ENCODE measurements at places on chromosomes 1 and 21.

GRCh38 chr1:119720866-119721440, 9.2 kb downstream of the PHGDH start:
- no peak for DNase-seq

DNA sequence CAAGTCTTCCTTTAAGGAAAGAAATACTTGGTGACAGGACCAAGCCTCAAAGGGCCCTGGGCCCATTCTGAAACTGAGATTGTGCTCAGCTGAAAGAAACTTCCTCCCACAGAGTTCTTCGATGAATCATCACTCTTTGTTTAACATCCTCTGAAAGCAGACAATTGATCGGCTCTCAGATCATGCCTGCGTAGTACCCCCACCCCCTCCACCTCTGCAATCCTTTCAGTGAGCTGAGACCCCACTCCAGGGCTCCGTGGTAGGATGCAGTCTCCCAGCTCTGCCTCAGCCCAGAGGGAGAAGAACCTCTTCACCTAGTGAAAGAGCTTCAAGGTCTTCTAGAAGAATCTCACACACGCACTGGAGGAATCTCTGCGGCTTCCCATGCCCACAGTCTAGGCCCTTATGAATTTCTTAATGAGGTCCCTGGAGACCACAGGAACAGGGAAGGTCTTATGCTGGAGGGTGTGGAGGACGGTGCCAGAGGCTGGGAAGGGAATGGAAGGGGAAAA, 104.9 kb upstream of the SOD1 start:
- DNase-seq, result peak; percentile 20

DNA sequence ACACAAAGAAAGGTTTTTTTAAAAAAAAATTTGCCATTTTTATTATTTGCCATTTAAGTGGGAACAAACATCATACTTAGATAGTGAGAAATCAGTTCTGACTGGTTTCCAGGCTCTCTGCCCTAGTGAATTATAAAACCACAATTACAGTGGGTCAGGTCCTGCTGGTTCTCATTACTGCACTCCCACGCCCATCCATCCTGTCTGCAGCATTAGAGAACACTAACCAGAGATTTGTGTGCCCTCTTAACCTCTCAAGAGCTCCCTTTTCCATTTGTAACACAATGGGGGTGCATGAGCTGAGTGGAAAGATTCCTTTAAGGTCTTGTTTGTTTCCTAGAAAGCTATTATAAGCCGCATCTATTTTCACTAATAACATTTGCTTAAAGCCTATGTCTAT, 489.3 kb downstream of the AMY1C start:
- DNase-seq, result no peak

- DNase-seq, result no peak
Observed at GRCh38 chr1:163337631-163338030, 15.9 kb downstream of the NUF2 start.

- DNase-seq, result no peak
Observed at GRCh38 chr1:170032531-170033280, 41.8 kb downstream of the KIFAP3 start.

GRCh38 chr1:187744665-187745064, 915.9 kb downstream of the PLA2G4A start:
- no peak for DNase-seq

DNA sequence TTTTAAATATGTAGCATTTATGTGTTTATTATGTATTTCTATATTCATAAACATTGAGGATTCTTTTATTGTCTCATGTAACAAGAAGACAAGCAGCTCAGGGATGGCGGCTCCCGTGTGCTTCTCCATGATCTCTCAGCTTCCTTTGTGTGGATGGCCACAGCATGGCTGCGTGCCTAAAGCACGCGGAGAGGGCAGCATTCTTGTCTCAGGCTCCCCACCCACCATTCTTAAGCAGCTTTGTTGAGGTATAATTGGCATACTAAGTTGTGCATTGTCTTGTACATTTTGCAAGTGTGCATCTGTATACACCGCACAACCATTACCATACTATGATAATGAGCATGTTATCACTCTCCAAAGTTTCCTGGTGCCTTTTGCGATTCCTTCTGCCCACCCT, 81.6 kb downstream of the CAMTA1 start:
- DNase-seq, result no peak

DNA sequence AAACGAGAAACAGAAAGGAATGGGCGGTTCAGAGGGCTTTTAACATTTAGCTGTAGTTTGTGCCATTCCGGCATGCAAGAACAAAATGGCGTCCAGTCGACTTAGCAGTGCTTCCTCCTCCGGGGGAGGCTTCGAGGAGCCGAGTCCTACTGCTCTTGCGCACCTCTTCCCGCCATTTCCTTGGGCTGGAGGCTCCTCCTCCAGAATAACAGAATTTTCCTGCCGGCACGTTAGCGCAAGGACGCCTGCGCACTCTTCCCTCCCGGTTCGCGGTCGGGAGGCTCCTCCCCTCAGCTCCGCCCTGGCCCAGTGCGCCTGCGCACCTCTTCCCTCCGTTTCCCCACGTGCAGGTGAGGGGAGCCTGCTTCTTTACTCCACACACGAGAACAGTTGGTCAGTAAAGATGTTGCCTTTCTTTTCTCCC, 1.0 kb downstream of the DMRTB1 start:
- DNase-seq, result no peak

GRCh38 chr1:165645654-165646366, 14.8 kb downstream of the MGST3 start:
- no peak for DNase-seq

DNA sequence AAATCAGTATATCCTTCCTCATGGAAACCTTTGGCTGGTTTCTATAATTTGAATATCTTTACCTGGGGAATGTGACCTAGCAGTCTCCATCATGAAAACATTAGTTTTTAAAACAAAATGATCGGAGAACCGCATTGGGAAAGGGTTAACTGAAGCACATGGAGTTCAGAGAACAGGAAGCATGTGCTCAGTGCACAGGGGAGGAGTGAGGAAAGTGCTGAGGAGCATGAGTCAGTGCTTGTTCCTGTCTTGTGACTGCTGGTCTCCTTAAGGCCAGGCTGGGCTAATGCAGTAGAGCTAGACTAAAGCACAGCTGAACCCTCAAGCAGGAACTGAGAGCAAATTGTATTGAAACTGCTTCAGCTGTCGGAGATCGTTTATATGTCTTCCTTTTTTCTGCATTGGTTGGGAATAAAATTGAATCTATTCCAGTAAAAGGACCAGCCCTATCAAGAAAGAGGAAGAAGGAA, 5.8 kb downstream of the IFI16 start:
- DNase-seq, result peak; percentile 96

DNA sequence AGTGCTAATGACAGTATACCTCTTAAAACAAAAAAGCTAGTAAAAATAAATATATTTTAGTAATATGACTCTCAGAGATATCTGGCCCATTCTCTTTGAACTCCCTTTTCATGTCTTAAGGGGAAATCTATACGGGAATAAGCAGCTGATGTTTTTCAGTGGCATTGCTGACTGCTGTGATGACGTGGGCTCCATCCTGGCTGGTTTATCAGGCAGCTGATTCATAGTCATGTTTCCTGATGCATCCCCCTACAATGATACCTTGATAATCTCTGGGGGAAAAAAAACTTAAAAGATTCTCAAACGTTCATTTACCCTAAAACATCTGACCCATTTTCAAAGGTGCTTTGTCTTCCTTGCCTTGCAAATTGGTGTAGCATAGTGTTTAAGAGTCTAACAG, 53.8 kb downstream of the ABCA4 start:
- DNase-seq, result no peak

GRCh38 chr1:185819798-185820197, 85.6 kb downstream of the HMCN1 start:
- DNase-seq, result no peak

- DNase-seq, result peak; percentile 36
Observed at GRCh38 chr1:59141267-59141863, 155.5 kb upstream of the FGGY start.

DNA sequence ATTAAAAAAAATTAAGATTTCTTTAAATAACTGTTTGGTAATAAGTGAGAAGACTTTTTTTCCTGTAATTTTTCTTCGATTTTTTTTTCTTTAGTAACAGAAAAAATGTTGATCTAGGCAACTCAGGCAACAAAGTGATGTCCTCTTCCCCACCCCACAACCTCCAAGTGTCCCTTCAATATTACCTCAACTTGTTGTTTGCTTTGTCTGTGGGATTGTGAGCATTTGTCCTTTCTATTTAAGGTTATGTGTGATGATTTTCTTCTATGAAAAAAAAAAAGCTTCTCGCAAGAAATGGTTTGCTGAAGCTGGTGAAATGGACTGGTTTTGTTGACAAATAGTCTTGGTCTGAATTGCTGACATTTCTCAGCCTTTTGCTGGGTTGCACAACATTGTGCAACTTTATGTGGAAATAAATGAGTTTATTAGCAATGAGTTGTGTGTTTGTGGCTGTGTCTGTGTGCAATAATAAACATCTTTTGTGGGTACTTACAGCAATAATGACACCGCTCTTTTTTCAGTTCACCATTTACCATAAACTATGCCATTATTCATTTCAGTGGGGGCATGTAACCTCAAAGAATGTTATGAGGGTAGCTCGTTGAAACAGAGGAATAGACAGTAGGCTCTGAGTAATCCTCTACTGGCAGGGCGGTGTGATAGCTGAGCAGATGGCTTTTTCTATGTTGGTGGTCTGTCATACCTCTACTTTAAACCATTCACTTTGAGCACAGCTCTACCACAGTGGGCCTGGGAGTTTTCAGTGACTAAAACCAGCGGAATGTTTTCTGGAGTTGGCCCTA, 218.4 kb downstream of the HLX start:
- peak; percentile 82 for DNase-seq

DNA sequence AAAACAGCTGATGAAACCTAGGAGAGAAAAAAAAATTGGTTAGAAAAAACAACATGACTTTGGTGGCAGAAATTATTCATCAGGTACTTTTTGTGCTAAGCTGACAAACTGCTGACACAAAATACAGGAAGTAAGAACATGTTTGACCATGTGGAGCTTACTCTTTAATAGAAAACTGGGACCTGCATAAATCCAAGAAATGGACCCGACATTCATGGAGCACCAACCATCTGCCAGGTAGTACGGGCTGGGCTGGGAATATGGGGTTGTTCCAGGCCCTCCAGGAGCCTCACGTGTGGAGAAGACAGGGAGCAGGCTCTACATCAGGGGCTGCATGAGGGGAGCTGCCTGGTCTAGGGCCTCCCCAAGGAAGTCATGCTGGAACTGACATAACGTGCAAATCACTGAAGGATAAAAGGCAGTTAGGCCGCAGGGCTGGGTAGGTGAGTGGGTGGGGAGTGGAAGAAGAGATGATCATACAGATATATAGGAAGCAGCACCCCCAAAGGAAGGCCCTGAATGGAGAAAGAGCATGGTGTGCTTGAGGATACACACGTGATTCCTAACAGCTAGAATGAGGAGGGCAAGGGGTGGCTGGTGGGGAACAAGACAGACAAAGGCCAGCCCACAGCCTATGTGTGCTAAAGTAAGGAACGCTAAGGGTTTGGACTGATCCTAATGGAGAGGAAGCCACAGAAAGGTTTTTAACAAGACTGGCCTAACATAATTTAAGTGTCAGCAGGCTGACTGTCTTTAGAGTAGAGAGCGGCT, 26.1 kb downstream of the CD58 start:
- DNase-seq, result peak; percentile 40

GRCh38 chr1:181129771-181130606, 41.5 kb downstream of the IER5 start:
- DNase-seq, result no peak

GRCh38 chr1:34924759-34925555, 4.5 kb downstream of the DLGAP3 start:
- DNase-seq, result peak; percentile 84

DNA sequence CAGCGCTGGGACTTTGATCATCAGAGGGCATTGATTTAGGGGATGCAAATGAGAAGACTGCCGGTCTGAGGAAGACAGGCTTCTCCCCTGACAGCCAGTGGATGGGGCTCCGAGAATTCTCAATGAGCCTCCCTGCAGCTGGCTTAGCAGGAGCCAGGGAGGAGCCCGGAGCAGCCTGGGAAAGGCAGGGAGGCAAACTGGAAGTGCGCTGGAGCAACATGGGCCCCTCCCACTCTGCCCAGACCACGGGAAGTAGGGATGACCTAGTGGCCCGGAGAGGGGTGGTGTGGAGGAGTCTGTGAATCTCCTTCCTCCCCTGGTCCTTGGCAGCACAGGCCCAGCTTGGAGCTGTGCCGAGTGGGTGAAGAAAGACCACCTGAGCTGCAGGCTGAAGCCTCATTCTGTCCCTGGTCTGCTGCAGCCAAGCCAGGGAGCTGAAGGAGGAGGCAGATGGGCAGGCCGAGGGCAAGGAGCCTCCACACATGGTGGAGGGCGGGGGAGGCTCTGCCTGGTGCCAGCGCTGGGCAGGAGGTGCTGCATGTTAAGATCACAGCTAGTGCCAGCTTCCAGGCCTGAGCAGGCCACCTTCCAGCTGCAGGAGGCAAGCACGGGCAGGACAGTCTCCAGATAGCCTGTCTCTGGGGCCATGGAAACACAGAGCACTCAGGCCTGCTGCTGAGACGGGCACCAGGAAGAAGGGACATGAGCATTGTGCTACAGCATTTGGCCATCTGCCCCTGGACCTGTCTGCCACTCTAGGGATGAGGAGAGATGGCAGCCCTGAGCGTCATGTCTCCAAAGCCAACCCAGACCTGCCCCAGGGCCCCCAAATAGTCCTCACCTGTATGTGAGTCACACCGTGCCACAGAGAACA, 12.2 kb upstream of the CLSTN1 start:
- DNase-seq, result no peak

GRCh38 chr1:82395440-82395839, 594.7 kb downstream of the ADGRL2 start:
- no peak for DNase-seq

- DNase-seq, result no peak
Observed at GRCh38 chr1:88330201-88330600, 353.9 kb upstream of the PKN2 start.

- DNase-seq, result peak; percentile 38
Observed at GRCh38 chr21:36487641-36488307, 7.9 kb upstream of the CLDN14 start.

- peak; percentile 2 for DNase-seq
Observed at GRCh38 chr1:234047123-234047522, 142.6 kb downstream of the SLC35F3 start.

GRCh38 chr1:230005040-230005439, 62.0 kb upstream of the GALNT2 start:
- DNase-seq, result no peak

GRCh38 chr1:242002510-242002909, 3.6 kb upstream of the MAP1LC3C start:
- DNase-seq, result no peak

DNA sequence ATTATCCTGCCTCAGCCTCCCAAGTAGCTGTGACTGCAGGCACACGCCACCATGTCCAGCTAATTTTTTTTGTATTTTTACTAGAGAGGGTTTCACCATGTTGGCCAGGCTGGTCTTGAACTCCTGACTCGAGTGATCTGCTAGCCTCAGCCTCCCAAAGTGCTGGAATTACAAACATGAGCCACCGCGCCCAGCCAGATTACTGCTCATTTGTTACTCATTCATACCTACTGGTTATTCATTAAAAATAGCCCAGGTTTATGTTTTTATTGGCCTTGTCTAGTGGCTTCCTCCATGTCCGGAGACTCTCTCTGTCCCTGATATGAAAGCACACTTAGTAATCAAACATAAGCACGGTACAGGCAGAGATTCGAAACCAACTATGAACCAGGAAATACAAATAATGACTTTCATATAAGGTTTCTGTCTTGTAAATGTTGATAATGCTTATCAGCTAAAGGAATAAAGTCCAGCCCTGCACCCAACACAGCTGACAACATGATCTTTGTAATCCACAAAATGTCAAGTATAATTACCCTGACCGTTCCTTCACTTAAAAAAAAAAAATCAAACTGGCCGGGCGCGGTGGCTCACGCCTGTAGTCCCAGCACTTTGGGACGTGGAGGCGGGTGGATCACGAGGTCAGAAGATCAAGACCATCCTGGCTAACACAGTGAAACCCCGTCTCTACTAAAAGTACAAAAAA, 50.4 kb upstream of the CXADR start:
- no peak for DNase-seq
